ENCODE measurements at places on chromosomes 6 and 20.
A peak's percentile ranks its signal among the peaks of the same experiment; 100 is the strongest.

DNA sequence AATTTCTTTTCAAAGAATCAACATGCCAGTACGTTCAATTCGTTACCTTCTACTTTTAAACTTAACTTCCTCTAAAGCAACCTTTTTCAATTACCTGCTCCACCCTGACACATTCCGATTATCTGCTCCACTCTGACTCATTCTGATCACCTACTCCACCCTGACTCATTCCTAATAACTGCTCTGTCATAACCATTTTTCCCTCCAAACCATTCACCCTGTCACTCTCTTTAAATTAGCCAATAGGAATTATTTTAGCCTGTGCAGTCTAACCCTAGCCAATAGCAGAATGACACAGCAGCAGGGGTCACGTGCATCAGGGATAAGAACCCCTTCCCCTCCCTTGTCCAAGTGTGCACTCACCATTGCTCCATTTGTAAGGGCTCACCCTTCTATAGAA, 557.4 kb upstream of the EYS start:
- no peaks in the 10 kb centered on the region for H3K4me1 ChIP-seq
- no peaks in the 10 kb centered on the region for H3K36me3 ChIP-seq
- no peak for DNase-seq
- no peak overlapping the region for H3K27ac ChIP-seq
- H3K27me3 ChIP-seq: no peaks in the 10 kb centered on the region

DNA sequence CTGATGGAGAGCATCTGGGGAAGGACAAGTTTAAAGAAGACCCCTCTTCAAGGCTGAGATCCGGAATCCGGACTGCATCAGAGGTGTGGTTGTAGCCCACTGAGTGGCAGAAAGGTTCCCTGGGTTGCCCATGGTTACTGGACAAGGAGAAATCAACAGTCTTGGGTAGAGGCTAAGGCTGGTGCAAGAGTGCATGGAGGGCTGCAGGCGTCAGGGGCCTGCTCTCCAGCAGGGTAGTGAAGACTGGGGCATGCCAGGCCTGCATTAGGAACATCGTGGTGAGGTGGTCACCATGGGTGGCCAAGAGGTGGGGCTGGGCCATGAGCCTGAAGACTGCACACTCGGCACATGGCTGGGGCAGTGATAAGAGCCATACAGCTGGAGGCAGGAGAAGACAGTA, 91.2 kb downstream of the RNF182 start:
- H3K4me1 ChIP-seq: peaks cover 2% of the 10 kb centered on the region
- no peak overlapping the region for H3K27ac ChIP-seq
- no peak overlapping the region for H3K4me3 ChIP-seq

GRCh38 chr6:154474648-154475428, 35.6 kb downstream of the CNKSR3 start:
- no peaks in the 10 kb centered on the region for H3K27me3 ChIP-seq
- H3K4me3 ChIP-seq: no peak overlapping the region
- peak; percentile 90 for DNase-seq
- peak overlapping the region; percentile 70 for H3K27ac ChIP-seq
- peaks cover 25% of the 10 kb centered on the region for H3K4me1 ChIP-seq

- no peaks in the 10 kb centered on the region for H3K4me1 ChIP-seq
- no peak overlapping the region for H3K27ac ChIP-seq
- no peaks in the 10 kb centered on the region for H3K36me3 ChIP-seq
- DNase-seq: no peak
- H3K27me3 ChIP-seq: no peaks in the 10 kb centered on the region
These were observed 37.8 kb upstream of the SNRPB2 start for GRCh38 chr20:16692009-16692408.

- H3K4me1 ChIP-seq: no peaks in the 10 kb centered on the region
- DNase-seq: no peak
- H3K36me3 ChIP-seq: no peaks in the 10 kb centered on the region
- no peak overlapping the region for H3K27ac ChIP-seq
- H3K4me3 ChIP-seq: no peak overlapping the region
These were observed 687.4 kb downstream of the EPM2A start for GRCh38 chr6:145047891-145048290.

DNA sequence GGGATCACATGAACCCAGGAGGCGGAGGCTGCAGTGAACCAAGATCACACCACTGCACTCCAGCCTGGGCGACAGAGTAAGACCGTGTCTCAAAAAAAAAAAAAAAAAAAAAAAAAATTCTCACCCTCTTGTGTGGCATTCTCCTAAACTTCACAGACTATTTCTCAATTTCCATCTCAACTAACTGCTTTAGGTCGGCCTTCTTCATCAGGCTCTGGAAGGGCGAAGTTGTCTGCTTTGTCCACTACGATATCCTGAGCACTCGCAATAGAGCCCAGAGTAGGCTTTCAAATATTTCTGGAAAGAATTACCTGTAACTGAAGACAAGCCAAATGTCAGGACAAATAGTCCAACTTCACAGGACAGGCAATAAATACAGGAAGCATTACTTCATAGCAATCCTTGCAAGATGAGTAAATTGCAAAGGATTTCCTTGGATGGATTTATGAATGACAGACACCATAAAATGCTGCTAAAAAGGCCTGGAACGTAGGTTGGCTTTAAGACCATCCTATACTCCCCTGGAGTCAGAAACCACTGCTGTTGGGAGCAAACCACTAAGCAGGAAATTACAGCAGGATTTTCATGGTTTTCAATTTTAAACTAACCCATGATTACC, 116.3 kb upstream of the SLC2A12 start:
- DNase-seq: no peak
- H3K4me1 ChIP-seq: peaks cover 10% of the 10 kb centered on the region
- peaks cover 28% of the 10 kb centered on the region for H3K36me3 ChIP-seq
- no peak overlapping the region for H3K4me3 ChIP-seq
- no peaks in the 10 kb centered on the region for H3K27me3 ChIP-seq

- H3K27me3 ChIP-seq: no peaks in the 10 kb centered on the region
- peaks cover 27% of the 10 kb centered on the region for H3K4me1 ChIP-seq
- peak; percentile 94 for DNase-seq
- peak overlapping the region; percentile 42 for H3K27ac ChIP-seq
These were observed 15.2 kb upstream of the MRPS18A start for GRCh38 chr6:43702534-43703440.

- no peak overlapping the region for H3K27ac ChIP-seq
- no peaks in the 10 kb centered on the region for H3K4me1 ChIP-seq
- H3K4me3 ChIP-seq: no peak overlapping the region
- no peak for DNase-seq
- H3K36me3 ChIP-seq: no peaks in the 10 kb centered on the region
These were observed 277.1 kb upstream of the QKI start for GRCh38 chr6:163137398-163137881.

DNA sequence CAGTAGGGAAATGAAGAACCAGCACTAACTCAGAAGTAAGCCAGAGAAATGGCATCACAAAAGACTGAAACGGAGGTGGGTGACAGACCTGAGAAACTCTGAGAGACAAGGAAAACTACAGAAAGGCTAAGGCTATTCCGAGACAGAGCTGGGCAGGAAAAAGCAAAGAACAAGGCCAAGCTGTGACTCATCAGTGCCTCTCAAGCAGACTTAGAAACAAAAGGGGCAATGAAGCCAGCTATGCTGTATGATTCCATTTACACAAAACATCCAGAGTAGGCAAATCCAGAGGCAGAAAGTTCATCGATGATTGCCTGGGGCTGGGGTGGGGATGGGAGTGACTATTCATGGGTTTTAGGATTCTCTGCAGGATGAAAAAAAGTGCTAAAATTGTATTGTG, 50.0 kb downstream of the SLC23A2 start:
- H3K27me3 ChIP-seq: no peaks in the 10 kb centered on the region
- peaks cover 5% of the 10 kb centered on the region for H3K36me3 ChIP-seq
- H3K4me1 ChIP-seq: peaks cover 8% of the 10 kb centered on the region
- peak overlapping the region; percentile 71 for H3K27ac ChIP-seq
- peak overlapping the region; percentile 27 for H3K4me3 ChIP-seq
